ENCODE measurements at places on chromosomes 16 and 17.

- DNase-seq: no peak
These were observed 172.0 kb upstream of the SOX9 start for GRCh38 chr17:71948703-71949422.

DNA sequence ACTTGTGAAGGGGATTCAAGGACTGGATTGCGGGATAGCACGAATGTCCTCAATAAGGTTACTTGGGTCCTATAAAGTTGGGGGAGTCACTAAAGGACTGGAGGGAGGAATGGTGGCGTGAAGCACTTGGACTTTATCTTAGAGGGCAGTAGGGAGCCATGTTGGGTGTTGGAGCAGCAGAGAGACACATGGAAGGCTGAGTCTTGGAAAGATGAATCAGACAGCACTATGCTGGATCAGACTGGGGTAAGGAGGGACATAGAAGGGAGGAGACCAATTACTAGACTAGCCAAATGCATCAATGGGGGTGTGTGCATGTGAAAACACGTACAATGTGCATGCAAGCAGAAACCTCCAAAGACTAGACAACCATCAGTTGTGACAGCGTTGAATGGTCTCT is 26.0 kb upstream of the DLX4 start:
- DNase-seq: no peak

DNA sequence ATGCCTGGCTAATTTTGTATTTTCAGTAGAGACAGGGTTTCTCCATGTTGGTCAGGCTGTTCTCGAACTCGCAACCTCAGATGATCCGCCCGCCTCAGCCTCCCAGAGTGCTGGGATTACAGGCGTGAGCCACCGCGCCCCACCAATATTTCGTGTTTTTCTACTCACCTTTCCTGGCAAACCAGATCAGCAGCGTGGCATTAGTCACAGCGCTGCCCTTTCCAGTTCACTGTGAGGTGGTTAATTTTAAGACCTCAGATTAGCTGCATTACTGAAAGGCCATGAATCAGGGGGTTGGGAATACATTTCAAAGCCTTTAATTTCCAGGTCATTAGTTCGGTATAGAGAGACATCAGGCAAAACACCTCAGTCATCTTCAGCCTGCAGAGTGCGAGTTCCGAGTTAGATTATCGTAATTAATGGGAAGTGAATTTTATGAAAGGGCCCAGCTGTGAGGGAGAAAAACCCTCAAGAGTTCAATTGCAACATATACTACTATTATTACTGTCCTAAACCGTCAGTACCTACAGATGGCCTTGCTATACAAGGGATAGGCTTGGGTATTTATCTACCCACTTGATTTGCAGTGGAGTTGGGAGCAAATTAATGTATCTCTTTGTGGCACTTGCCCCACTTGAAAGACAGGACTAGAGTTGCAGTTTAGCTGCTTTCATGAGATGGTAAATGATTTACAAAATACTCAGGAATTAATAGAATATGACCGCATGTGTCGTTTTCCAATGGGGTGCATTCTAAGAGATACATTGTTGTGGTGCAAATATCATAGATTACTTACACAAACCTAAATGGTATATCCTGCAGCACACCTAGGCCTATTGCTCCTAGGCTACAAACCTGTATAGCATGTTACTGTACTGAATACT is 2.1 kb upstream of the USP32 start:
- no peak for DNase-seq

- no peak for DNase-seq
These were observed 18.6 kb downstream of the COG7 start for GRCh38 chr16:23434380-23434779.

DNA sequence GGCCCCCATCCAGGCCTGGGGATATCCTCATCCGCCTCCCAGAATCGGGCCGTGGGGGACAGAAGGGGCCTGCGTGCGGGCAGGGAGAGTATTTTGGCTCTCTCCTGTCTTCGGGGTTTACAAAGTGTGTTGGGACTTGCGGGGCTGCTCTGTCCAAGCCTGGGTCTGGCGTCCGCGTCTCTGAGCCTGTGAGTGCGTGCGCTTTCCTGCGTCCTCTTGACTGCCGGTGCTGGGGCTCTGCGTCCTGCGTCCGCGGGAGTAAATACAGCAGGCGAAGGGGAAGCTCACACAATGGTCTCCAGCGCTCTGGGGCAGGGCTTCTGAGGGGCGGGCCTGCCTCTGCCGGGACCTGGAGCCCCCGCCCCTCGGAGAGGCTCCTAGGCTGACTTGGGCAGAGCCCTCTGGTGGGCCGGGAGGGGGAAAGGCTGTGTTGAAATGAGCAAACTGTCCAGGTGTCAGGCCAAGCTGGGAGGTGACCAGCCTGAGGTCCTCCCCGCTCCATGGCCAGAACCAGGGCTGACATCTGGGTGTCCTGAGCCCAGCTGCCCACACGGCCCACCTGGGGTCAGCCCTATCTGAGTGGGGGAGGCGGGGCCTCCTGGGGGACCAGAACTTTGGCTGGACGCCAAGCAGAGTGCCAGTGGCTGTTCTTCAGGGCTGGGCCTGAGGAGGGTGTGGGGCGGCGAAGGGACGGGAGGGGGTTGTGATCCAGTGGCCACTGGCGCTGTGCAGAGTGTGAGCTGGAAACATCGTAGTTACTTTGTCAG is 233.6 kb downstream of the SEC14L1 start:
- peak; percentile 48 for DNase-seq

DNA sequence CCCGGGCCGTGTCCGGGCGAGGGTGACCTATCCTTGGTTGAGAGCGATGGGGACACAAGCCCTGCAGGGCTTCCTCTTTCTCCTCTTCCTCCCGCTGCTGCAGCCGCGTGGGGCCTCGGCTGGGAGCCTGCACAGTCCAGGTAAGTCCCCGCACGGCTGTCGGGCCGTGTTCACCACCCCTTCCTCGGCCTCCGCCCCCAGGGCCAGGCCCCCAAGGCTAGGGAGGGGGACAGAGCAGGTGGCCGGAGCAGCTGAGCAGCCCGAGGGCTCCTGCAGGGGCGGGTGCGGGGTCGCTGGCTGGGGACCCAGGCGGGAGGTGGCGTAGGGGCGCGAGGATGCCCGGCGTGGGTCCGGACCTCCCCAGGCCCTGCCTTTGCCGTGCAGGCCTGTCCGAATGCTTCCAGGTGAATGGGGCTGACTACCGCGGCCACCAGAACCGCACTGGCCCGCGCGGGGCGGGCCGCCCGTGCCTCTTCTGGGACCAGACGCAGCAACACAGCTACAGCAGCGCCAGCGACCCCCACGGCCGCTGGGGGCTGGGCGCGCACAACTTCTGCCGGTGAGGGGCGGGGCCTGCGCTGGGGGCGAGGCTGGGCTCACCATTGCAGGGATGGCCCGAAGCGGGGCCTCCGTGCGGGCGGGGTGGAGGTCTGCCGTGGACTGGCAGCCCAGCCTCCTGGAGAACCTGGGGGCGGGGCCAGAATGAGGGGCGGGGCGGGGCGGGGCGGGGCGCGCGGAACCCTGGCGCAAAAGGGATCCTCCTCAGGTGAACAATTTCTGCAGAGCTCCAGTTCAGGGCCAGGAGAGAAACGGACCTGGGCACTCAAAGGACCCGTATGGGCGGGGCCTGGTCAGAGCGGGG is 631 bp downstream of the KREMEN2 start:
- no peak for DNase-seq

DNA sequence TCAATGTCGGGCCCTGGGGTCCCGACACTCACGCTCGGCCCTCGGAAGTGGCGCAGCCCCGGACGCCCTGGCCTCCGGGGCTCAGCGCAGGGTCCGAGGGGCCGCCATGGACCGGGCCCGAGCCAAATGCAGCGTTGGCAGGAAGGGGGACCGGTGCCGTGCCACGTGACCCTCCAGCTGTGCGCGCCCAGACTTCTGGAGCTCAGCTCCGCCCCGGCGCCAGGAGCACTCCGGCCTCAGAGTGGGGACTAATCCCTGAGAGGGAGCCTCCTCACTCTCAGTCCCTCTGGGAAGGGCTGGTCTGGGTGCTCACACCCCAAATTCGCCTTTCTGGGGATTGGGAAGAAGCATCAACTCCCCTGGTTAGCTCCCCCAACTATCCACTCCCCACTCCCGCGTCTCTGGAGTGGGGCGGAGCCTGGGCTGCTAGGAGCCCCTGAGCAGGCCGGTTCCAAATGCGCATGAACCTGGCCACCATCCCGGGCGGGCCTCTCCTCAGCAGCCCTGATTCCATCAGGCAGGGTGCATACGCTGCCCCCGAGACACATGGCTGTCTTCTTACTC is at the start of gene B3GNT9:
B3GNT9 (minus strand) TSS at position 166 of the 564 bp plus-strand sequence. CDS start 513 bp downstream, outside the sequence.
- no peak for DNase-seq

- no peak for DNase-seq
These were observed 69.8 kb downstream of the PRKCA start for GRCh38 chr17:66372182-66372581.

DNA sequence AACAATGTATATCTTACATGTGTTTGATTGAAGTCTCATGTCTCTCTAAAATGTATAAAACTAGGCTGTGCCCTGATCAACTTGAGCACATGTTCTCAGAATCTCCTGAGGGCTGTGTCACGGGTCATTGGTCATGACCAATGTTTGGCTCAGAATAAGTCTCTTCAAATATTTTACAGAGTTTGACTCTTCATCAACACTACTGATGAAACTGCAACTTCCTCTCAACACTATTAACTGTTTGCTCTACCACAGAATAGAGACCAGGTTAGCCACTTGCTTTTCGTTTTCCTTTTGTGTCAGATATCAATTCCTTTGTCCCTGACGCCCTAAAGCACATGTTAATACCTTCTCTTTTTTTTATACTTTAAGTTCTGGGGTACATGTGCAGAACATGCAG is 358.1 kb downstream of the CDH8 start:
- DNase-seq: no peak

GRCh38 chr17:1606352-1606985 is 22.2 kb downstream of the SLC43A2 start:
- DNase-seq: no peak

GRCh38 chr17:50165867-50166517 is at the start of gene SGCA:
Gene SGCA, plus strand, starts transcription at chr17:50166005. Its CDS starts 36 bp downstream, at chr17:50166041.
- DNase-seq: no peak

DNA sequence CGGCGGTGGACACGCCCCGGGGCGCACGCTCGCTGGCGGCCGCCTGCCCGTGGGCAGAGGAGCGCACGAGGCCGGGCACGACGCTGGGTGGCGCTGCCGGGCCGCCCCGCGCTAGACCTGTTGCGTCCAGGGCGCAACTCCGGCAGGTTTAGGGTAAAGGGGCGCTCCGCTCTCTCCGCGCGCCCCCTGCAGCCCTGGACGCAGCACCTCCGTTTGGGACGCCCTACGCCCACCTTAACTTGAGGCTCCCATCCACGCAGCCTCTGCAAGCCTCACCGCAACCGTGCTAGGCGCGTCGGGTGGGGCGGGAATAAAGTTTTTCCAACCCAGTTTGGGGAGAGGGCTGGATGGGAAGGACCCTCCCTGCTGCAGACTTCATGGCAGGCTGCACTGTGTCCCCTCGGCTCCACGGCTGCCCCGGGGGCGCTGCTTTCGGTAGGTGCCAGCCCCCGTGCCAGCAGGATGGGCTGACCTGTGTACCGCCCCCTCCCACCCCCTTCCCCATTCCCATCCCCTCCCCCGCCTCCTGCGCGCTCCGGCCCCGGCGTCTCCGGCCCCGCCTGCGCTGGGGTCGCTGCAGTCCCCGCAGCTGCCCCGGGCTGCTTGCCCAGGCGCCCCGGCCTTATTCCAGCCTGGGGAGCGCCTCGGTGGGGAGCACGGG is at the start of gene SYT17:
SYT17 (plus strand) TSS at position 531 of the 661 bp plus-strand sequence. CDS start 407 bp downstream, outside the sequence.
- DNase-seq: peak; percentile 64

DNA sequence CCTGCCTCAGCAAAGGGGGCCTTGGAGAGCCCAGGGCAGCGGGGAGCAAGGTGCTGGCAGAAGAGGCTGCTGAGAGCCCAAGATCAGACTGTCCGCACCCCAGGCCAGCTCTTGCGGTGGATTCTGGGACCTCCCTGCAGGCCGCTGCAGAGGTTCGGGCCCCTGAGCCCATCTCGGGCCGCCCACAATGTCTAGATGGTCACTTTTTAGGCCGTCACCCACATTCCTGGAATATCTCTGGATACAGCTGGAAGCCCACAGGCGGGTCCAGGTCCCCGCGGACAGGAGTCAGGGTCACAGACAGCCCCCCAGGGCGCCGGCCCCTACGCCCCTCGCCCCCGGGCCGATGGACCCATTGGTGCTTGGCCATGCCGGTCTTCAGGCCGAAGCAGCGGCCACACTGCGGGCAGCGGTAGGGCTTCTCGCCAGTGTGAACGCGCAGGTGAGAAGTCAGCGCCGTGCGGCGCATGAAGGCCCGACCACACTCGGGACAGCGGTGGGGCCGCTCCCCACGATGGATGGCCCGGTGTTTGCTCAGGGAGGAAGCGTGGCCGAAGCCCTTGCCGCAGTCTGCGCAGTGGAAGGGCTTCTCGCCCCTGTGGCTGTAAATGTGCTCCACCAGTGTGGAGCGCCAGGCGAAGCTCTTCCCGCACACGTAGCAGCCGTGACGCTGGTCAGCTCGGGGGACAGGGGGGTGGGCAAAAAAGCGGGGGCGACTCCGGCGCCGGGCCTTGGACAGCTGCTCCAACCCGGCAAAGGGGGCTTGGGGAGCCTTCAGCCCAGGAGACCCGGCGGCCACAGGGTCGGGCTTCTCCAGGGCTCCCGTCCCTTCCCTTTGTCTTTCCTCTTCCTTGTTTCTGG is 2.1 kb downstream of the ZNF747 start:
- DNase-seq: no peak

GRCh38 chr17:13643180-13643579 is 41.5 kb upstream of the HS3ST3A1 start:
- DNase-seq: no peak

- DNase-seq: no peak
These were observed 161.2 kb upstream of the IRX3 start for GRCh38 chr16:54447576-54448440.

GRCh38 chr17:38869526-38870258 is at the start of gene LASP1:
Gene LASP1, plus strand, starts transcription at chr17:38870058. Its CDS starts 132 bp downstream, at chr17:38870190.
- DNase-seq: no peak

DNA sequence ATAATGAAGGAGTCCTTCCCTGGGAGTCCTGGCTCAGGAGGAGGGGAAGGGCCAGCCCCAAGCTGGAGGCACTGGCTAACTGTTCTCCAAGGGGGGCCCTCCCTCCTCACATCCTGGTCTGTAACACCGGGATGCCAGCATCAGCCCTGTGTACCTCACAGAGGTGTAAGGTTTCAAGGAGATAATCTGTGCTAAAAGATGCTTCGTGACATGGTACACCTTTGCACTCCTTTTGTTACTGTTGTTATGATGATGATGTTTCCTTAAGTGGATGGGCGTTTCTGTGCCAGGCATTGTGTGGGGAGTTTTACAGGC is 236.7 kb upstream of the TNRC6C start:
- DNase-seq: no peak

DNA sequence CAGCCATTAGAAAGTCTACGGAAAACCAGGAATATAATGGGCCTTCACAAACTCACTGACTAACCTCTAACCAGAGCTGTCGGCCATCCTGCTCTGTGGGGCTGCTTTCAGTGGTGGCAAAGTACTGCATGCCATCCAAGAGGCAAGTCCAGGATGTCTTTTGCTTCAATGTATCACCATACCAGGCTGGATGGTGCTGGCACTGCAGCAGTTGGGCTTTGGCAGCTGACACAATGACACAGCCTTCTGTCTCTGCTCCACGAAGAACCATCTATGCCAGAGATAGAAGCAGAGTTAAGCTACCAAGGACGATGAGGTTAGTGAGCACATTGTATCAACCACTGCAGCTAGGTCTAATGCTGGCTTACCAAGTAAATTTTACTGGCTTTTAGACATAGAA is 9.7 kb upstream of the RSKR start:
- no peak for DNase-seq

- DNase-seq: no peak
These were observed 42.9 kb upstream of the C16orf78 start for GRCh38 chr16:49330562-49331201.

- DNase-seq: no peak
These were observed 6.3 kb downstream of the JPT1 start for GRCh38 chr17:75147878-75148546.
